ENCODE measurements at places on chromosomes 11 and 22.
A peak's percentile ranks its signal among the peaks of the same experiment; 100 is the strongest.

DNA sequence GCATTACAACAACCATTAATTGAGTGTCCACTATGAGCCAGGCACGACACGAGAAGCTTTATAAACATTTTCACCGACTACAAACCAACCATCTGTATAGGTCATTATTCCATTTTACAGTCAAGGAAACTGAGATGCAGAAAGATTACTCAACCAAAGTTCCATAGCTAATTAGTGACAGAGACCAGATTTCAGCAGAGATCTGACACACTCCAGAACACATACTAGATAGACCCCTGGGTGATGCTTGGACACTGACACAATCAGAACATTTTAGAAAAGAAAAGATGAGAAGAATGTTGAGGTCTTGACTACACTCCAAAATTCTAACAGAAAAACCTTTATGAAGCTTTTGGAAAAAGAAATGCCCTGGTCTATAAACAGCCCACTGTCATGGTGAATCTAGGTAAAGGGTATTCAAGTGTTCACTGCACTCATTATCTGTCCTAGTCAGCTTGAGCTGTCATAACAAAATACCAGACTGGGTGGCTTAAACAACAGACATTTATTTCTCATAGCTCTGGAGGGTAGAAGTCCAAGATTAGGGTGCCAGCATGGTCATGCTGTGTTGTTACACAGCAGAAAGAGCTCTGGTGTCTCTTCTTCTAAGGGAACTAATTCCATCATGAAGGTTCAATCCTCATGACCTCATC lies 89.0 kb downstream of the RELT start:
- no peak overlapping the region for H3K27ac ChIP-seq
- H3K27me3 ChIP-seq, result no peaks in the 10 kb centered on the region
- no peak overlapping the region for H3K4me3 ChIP-seq
- DNase-seq, result no peak

DNA sequence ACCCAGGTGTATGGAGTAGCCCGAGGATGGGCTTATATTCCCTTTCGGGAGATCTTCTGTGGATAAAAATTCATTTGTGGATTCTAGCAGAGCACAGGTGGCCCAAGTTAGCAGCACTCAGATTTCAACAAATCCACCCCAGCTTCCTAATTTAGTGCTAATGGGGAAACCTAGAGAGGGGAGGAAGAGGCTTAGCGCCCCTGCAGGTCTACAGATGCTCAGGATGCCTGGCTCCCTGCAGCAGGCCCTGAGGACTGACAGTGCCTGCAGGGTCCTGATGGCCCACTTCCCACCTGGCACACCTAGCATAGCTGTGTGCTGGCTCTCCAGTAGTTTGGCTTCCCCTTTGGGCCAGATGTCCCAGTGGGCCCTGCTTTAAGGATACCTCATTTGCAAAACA lies 6.5 kb downstream of the DGAT2 start:
- H3K36me3 ChIP-seq, result no peaks in the 10 kb centered on the region

- no peaks in the 10 kb centered on the region for H3K27me3 ChIP-seq
- no peak overlapping the region for H3K4me3 ChIP-seq
- H3K36me3 ChIP-seq, result peaks cover 48% of the 10 kb centered on the region
- no peak for DNase-seq
Observed at GRCh38 chr22:45709060-45709739, 37.6 kb downstream of the ATXN10 start.

GRCh38 chr11:68231621-68232020 lies 18.5 kb upstream of the KMT5B start:
- no peaks in the 10 kb centered on the region for H3K27me3 ChIP-seq
- no peak overlapping the region for H3K4me3 ChIP-seq
- DNase-seq, result no peak
- no peaks in the 10 kb centered on the region for H3K36me3 ChIP-seq
- no peak overlapping the region for H3K27ac ChIP-seq

DNA sequence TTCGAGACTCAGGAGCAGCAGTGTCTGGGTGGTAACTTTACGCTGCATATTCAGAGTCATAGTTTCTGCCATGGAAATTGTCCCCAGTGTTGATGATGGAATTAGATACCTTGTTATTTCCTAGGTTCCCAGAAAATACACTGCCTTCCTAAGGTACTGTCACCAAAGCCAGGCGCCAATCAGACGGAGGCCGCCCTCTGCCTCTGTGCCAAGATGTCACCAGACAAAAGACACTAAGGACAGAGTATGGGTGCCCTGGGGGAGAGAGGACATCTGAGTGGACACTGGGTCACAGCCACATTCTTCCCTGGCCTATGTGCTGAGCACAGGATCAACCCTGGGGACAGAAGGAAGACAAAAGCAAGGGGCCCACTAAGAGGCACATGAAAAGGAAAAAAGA lies 11.2 kb downstream of the PLA2G6 start:
- no peak for DNase-seq
- H3K27me3 ChIP-seq, result no peaks in the 10 kb centered on the region
- peaks cover 1% of the 10 kb centered on the region for H3K4me1 ChIP-seq
- H3K27ac ChIP-seq, result no peak overlapping the region
- no peak overlapping the region for H3K4me3 ChIP-seq

GRCh38 chr11:17905477-17905876 lies 107.4 kb downstream of the SERGEF start:
- no peaks in the 10 kb centered on the region for H3K36me3 ChIP-seq
- H3K27ac ChIP-seq, result no peak overlapping the region
- H3K4me3 ChIP-seq, result no peak overlapping the region
- no peak for DNase-seq
- H3K4me1 ChIP-seq, result peaks cover 6% of the 10 kb centered on the region

GRCh38 chr11:67113231-67113721 lies 5.8 kb upstream of the KDM2A start:
- H3K36me3 ChIP-seq, result no peaks in the 10 kb centered on the region
- no peaks in the 10 kb centered on the region for H3K27me3 ChIP-seq
- peak; percentile 59 for DNase-seq
- no peak overlapping the region for H3K27ac ChIP-seq

- no peak for DNase-seq
- H3K4me3 ChIP-seq, result no peak overlapping the region
- no peaks in the 10 kb centered on the region for H3K4me1 ChIP-seq
Observed at GRCh38 chr11:6569706-6570105, 33.7 kb downstream of the RRP8 start.

DNA sequence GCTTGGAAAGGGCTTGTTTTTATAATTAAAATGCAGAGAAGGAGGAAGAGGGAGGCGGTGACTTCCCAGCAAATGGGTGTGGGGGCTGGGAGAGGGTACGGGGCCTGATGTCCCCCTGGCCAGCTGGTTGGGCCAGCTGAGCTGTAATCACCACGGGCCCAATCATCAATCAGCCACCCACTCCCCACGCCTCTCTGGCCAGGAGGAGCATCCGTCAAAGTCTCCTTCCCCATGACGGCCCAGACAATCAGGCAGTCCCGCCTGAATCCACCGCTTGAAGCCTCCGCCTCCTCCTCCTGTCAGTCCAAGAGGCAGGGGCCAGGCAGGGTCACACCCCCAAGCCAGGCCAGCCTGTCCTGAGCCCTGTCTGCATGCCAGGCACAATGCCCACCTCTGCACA lies 13.3 kb upstream of the CABP7 start:
- H3K27ac ChIP-seq, result no peak overlapping the region
- peaks cover 16% of the 10 kb centered on the region for H3K4me1 ChIP-seq
- H3K27me3 ChIP-seq, result peaks cover 22% of the 10 kb centered on the region
- no peaks in the 10 kb centered on the region for H3K36me3 ChIP-seq
- H3K4me3 ChIP-seq, result no peak overlapping the region
- DNase-seq, result no peak
